Tibial nerve (tissue), 4 donors: ENCODE measurements at places on chromosomes 1 and 21.

DNA sequence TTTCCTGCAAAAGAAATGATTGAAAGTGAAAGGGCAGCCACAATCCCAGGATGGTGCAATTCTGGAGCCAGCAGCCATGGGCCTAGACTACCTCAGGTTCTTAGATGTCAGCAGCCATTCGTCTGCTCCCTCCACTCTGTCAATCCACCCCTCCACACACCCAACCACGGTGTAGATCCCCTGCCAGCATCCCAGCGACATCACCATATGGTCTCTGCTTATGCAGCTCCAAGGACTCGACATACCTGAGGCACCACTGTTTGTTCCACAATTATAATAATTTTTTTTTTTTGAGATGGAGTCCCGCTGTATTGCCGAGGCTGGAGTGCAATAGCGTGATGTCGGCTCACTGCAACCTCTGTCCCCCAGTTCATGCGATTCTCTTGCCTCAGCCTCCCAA, 6.5 kb downstream of the SYNC start:
- no peak for DNase-seq

DNA sequence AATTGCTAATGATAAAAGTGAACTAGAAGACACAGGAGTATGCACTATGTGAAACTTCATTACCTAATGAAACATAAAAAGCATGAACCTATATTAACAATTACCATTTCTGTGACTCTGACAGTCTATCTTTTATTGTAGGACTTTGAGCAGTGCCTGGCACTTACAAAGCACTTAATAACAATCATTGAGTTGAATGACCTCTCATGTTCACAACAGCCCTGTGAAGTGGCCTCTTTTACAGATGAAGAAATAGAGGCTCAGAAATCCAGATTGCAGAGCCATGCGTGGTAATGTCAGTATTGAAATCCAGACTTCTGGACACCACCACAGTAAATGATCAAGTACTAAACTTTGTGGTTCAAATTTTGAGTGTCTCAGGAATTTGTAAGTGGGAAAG, 326.4 kb downstream of the NTNG1 start:
- no peak for DNase-seq

GRCh38 chr1:67601955-67602354, 83.0 kb upstream of the GADD45A start:
- DNase-seq = no peak

DNA sequence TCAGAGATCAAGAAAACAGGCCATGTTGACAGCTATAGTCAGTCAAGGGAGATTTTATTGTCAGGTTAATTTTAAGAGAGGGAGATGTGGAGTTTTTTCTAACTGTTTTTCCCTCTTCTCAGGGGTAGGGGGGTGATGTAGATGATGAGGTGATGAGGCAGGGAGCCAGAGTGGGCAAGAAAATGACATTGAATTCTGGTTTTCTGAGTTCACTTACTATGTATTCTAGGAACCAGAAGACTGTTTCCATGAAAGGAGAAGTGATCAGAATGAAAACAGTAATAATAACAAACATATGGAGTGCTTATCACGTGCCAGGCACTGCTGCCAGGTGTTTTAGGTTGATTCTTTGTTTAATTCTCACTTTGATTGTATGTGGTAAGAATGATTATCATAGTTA, 40.2 kb downstream of the CASQ2 start:
- DNase-seq = no peak

DNA sequence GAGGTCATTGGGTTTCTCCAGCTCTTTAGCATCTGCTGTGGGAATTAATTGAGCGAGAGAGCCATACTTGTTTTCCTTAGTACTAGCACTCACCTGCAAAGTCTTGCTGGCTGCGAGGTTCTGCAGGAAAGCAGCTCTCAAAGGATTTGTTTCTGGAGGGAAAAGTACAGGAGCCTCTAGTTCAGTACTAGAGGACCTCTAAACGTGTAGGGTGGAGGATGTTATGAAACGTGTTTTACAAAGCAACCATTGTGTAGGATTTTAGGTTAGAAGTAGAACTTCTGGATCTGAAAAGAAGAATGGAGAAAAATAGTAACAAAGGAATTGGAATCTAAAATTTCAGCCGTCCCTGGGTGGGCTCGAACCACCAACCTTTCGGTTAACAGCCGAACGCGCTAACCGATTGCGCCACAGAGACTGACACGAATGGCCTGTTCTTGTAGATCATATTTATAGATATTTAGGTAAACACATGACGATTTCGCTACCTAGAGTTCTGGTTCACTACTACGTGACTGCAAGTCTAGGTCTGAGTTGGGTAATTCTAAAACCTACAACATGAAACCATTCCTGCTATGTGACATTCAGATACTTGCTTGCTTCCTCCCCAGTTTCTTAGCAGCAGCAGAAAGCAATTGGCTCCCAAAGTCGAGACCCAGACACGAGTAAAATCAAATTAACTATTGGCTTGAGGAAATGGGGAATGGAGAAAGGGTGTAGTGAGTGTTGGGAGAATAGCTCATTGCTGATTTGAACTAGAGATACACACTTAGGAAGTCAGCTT, 60.2 kb upstream of the CFAP126 start:
- no peak for DNase-seq

DNA sequence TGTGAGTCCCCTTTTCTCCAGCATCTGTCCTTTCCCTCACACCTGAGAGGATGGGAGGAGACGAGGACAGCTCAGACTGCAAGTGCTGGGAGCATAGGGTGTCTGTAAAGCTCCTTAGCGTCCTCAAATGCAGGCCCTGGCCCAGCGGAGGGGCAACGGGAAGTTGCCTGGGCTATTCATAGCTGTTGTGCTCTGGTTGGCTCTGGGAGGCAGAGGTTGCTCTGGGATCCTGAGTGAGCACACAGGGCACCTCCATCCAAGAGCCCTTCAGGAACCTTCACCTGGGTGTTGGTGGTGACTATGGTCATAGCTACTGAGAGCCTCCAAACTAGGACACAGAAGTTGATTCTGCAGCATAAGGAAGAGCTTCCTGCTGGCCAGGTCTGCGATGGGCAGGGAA, 2.6 kb downstream of the PADI1 start:
- no peak for DNase-seq

DNA sequence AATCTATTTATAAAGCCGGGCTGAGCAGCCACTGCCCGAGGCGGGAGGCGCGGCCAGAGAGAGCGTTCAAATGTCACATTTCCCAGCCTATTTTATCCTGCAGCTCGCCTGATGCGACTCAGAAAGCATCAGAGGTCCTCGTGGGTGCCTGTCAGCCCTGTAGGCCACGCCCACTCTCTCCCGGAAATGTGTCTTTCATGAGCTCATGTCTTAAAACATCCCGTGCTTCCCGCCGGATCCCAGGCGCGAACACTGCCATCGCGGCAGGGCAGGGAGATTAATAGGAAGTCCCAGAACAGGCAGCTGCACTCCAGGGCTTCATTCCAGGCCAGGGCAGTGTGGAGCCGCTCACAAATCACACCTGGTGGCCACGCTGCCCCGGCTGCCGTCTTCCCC, 117.5 kb downstream of the PRDM16 start:
- DNase-seq = peak; percentile 48

DNA sequence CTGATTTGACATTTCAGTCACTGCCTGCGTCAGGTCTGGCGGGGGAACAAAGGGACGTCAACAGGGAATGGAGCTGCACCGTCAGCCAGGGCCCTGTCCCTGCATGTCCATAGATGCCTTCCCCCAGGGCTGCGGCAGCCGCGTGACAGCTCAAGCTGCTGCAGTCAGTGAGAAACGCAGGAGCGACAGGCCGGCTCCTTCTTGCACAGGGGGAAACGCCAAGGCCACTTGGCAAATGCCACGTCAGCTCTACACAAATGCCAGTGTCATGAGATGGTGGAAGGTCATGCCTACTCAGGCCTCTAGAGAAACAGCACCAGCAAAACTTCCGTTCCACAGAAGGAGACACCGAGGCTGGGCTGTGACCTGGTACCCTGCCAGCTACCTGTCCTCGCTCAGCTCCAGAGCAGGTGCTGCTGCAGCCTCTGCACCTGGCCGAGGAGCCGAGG, 37.7 kb downstream of the SYF2 start:
- DNase-seq = no peak

GRCh38 chr1:46446646-46447498, 42.8 kb upstream of the DMBX1 start:
- peak; percentile 66 for DNase-seq

DNA sequence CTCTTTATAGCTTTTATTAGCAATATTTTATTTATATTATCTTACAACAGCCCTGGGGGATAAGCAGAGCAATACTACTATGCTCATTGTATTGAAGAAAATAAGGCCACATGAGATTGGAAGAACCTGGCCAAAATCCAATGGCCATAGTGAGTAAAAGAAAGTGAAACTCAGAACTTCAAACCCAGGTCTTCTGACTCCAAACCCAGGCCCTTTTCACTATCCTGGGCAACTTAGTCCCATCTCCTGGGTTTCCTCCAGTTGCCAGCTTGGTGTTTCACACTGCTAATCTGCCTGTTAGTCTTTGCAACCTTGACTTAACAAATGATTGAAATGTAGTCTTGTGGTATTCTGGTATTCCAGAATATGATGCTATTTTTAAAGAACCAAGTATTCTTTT, 22.4 kb upstream of the EXO1 start:
- DNase-seq = no peak

GRCh38 chr21:27833298-27833697, 866.4 kb upstream of the ADAMTS5 start:
- DNase-seq = no peak

DNA sequence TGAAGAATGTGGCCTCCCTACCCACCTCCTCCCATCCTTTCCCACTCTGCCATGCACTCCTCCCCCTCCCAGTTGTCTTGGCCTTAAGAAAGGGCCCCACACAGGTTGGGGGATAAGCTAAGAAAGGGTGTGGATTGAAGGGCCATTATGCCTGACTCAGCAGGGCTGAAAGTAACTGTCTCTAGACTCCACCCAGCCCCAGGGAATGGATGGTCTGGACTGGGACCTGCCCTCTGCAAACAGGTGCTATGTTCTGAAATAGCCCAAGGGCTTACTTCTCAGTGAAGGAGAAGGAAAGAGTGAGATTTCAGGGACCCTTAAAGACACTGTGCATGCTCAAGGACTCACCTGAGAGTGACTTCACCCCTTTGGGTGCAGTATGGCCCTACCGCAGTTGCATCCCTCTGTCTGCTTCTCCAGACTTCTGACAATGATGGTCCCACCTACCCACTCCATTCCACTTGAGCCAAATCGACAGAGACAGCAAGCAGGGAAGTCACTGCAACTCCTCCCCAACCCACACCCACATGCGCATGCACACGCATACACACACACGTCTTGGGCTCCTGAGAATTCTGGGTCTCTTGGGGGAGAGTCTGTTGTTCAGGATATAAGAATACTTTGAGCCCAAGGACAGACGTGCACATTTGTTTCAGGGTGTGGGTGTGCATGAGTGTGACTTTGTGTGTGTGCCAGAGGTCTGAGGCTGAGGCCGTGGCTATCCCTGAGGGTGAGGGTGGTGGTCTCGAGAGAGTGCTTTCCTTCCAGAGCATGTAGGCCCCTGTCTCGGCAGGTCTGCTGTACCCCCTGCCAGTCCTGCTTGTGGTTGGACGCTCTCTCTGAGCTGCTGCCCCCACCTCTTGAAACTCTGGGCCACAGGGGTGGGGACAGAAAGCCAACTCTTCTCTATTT, 231.9 kb downstream of the PTPRU start:
- no peak for DNase-seq

DNA sequence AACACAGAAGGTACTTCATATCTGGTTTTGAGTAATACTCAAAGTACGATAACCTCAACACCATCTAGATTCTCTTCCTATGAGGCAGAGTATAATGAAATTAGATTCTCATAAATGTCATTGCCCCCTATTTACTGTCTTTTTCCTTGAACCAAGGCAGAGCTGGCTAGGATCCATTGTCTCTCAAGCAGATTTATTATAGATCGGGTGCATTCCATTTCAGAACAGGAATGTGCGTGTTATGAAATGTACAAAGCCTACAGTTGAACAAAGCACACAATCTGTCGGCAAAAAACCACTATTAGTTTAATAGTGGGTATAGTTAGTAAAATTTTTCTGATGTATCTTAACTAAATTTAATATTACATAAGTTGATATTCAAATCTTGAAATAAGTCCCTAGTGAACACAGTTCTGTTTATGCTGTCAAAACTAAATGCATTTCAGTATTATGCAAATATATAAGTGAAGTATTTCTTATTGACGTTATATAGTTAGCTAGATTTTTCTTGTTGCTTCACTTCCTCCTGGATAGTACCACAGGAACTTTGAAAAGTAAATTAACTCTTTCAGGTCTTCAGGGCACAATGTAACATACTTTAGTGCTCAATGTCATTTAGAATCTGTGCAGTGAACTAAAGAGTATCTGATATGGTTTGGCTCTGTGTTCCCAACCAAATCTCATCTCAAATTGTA, 92.1 kb downstream of the DDAH1 start:
- DNase-seq = no peak

GRCh38 chr1:213111502-213111901, 60.5 kb downstream of the RPS6KC1 start:
- no peak for DNase-seq

GRCh38 chr1:11062965-11063401, 3.2 kb upstream of the SRM start:
- DNase-seq = no peak

DNA sequence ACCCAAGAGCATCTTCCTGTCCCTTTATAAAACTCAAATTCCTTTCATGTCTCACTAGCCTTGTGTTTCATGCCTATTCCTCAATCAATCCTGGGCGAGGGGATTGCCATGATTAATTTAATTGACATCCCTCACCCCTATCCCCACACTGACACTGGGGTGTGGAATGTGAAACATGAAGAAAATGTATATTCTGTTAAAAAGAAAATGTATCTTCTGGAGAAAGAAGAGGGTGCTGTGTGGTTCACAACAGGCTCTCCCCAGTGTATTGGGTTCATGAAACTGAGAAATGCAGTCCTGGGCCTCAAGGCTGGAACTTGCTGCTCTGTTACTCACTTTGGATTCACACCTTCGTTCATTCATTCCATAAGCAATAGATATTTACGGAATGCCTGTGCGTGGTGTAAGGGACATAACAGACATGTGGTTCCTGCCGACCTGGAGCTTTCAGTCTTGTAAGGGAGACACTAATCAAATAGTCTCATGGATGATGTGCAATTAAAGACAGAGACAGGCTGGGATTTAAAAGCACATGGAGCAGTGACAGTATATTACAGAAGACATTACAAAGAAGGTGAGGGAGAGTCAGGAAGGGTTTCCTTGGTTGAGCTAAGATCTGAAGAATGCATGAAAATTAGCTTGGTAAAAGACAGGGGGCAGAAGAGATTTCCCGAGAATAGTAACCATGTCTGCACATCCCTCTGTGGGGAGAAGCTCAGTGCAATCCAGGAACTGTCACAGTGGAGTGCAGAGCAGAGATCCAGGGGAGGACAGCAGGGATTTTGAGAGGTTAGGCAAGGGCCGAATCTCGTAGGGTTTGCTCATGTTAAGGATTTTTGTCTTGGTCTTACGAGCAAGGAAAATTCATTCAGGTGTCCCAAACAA, 32.1 kb downstream of the SERTAD4 start:
- DNase-seq = no peak
